ENCODE measurements at places on chromosomes 1 and 21. TPM values are rescaled to one million over a fixed set of nuclear protein-coding genes. Genes with fewer than 3 reads are reported as not detected.

Gene KCNJ15
- 0.14 TPM for total RNA-seq

Gene HENMT1
- not detected for total RNA-seq

Gene ZYG11A
- not detected for total RNA-seq

Gene TEX38
- not detected for total RNA-seq

Gene PRAMEF1
- not detected for total RNA-seq

Gene CFAP45
- not detected for total RNA-seq

Gene CHRNB2
- total RNA-seq, result 0.32 TPM

Gene FAM167B
- not detected for total RNA-seq

DNA sequence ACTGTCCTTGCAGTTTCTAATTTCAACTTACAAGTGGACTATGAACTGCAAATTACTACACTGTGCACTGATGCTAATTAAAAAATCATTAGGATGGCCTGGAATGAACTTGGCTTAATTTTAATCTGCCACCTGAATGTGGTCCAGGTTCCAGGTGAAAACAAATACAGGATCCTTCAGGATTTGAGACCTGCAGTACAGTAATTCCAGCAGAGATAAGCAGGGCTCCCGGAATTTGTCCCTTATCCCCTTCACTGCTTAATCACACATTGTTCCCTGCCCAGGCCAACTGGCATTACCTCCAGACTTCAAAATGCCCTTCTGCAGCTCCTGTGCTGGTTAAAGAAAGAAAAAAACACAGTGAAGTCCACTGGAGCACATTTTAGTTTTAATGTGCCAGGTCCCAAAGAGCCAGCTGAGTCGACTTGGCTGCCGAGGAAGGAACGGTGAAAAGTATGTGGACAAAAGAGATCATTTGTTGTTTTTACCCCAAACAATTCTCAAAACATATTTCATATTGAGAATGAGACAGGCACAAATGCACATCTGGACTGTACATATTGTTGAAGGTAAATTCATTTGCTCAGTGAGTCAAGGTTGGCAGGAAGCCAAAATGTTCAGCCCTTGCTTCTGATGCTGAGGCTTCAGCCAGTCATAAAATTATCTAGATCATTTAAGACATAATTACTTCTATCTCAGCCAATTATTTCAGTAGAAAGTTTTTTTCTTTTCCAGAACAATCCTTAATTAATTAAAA is 28.3 kb downstream of the DEGS1 start:
- peak; percentile 56 for DNase-seq

DNA sequence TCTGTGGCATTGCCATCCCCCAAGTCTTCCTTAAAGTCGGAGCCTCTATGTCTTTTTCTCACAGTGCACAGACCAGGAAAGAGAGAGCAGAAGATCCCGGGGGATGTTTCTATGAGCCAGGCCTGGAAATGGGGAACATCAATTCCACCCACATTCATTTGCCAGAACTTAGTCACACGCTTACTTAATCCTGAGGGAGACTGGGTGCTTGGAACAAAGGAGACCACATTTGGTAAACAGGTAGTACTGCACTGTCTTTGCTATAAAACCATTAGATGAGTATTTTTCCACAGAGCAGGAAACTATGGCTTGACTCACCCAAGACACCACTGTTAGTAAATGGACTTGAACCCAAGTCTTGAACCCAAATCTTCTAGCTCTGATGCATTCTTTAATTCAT is 60.7 kb upstream of the CTTNBP2NL start:
- DNase-seq, result no peak

- DNase-seq, result no peak
Observed at GRCh38 chr1:27257155-27257554, 22.7 kb downstream of the WDTC1 start.

DNA sequence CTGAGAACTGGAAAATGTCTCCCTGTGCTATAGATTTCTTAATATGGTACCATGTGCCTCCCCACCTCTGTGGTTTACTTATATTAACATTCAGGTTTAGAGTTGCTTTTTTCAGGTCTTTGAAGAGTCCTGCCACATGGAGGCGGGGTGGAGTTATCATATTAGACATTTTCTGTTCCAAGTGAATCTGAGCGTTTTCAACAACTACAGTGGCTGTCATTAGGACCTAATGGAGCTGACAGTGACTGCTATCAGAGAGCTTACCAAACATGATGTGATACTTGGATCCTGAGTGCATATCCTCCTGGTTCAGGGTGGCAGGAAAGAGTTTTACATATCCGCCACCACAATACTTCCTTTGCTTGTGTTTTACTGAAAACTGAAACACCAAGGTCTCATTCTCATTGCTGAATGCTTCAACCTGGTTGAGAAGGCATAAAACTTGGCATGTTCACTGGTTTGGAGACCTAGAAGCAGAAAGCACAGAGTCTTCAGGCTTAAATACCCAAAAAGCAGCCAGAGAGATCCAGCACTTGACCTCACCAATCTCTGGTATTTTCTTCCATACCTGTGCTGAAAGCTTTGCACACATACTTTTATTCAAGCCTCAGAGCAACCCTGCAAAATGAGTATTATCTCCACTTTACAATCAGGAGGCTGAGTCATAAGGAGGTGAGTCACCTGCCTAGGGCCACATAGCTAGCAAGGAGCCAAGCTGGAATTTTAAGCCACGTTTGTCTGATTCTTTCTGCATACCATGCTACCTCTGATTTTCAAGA is 47.4 kb upstream of the OSBPL9 start:
- DNase-seq, result peak; percentile 17

- DNase-seq, result no peak
Observed at GRCh38 chr1:221069178-221069903, 190.1 kb downstream of the HLX start.

GRCh38 chr1:192876633-192877032 is 67.8 kb downstream of the RGS2 start:
- no peak for DNase-seq

DNA sequence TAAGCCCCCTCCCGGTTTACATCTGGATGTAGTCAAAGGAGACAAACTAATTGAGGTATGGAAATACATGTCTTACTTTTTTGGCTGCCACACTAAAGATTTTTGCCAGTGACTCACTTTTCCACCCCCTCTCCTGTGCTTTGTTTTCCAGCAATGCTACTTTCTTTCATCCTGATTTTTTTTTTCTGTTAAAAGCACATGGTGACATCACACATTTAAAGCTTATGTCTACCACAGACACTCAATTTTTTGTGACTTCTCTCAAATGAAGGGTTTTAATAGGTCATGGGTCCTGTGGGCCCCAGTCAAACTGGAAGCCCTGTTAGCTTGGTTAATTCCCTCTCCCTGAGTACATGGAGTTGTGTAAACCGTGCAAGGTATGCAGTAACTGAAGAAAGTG is 2.2 kb downstream of the PPP1R8 start:
- DNase-seq, result no peak

DNA sequence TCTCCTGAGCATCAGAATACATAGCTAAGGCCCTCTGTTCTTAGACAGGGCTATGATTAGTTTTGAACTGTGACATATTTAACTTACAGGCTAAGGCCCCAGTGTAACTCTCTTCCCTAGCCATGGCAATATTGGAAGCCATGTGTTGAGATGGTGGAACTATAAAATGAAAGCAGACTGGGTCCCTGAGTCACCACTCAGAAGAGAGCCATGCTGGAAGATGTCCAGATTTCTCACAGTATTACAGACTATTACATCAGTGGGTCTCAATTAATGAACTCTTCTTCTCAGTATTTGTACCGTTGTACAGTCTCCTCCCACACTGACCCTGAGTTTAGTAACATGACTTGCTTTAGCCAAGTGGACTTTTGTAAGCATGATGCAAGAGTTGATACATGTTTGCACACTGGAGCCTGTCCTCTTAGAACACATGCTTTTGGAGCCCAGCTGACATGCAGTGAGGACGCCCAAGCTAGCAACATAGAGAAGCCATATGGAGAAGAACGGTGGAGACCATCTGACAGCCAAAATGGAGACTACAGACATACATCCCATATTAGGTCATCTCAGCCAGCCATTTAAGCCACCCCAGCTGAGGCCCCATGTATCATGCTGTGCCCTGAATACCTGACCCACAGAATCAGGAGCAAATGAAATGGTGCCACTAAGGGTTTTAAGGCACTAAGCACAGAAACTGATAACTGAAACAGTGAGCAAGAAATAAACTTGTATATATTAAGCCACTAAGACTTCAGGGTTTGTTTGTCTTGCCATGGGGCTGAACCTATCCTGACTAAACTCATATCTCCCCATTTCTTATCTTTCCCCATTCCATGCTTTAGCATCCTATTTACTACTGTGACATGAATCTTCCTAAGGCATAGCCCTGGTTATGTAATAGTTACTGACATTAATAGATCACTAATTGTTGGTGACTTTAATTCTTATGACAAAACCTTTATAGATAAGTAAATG is 24.4 kb downstream of the TBX15 start:
- no peak for DNase-seq

DNA sequence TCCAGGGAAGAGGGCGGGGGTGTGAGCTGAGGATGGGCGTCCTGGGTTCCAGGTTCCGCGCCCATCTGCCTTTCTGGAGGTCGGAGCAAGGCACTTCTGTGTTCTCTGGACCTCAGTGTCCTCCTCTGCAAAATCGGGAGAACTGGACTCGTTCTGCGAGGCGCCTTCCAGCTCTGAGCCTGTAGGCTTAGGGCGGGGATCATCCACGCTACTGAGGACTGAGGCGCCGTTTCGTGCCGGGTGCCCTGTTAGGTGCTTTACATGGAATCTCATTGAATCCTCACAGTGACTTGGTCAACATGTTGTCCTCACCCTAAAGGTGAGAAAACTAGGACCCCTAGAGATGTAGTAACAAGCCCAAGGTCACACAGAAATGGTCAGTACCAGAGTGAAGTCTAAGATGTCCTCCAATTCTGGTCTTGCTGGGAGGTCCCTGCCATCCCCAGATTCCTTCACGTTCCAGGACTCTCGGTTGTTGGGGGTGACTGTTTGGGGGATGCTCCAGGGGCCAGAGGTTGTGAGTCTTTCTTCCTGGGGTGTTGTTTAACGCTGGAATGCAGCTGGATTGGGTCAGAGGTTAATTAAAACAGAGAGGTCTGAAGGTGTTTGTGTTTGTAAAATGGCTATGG is 677 bp downstream of the PRKAA2 start:
- DNase-seq, result peak; percentile 35

GRCh38 chr21:34938089-34938764 is 110.9 kb downstream of the RUNX1 start:
- no peak for DNase-seq

- no peak for DNase-seq
Observed at GRCh38 chr1:8858112-8858668, 20.3 kb downstream of the ENO1 start.

DNA sequence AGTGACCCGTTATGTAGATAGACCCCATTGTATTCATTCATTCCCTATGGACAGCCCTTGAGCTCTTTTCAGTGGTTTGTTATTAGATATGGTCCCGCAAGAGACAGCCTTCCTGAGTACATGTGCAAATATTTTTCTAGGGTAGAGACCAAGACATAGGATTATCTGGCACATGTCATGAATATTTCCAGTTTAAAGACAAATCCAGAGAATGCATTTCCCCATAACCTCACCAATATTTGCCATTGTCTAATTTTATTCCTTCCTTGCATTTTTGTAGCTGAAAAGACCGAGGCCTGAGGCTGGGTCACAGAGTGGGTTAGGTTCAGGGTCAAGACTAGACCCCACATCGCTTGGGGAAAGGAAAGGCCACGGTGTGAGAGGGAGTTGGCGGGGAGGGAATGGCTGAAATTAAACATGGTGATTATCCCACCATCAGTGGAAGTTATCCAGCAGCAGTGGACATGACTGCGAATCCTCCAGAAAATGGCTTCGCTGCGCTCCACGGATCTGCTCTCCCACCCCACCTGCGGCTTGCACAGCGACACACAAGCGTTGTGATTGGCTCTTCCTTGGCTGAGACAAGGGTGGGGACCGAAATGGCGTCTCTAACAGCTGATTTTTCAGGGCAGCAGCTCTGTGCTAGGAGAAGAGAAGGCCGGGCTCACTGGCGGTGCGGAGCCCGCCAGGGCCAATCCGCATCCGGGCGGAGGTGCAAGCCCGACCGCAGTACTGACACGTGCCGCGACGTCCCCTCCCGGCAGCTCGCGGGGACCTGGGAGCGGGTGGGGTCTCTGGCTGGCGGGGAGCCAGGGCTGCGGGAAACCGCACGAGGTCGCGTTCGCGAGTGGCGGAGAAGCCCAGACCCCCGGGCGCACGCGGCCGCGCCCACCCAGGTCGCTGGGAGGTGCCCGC is 16.1 kb upstream of the STMN1 start:
- DNase-seq, result peak; percentile 36

DNA sequence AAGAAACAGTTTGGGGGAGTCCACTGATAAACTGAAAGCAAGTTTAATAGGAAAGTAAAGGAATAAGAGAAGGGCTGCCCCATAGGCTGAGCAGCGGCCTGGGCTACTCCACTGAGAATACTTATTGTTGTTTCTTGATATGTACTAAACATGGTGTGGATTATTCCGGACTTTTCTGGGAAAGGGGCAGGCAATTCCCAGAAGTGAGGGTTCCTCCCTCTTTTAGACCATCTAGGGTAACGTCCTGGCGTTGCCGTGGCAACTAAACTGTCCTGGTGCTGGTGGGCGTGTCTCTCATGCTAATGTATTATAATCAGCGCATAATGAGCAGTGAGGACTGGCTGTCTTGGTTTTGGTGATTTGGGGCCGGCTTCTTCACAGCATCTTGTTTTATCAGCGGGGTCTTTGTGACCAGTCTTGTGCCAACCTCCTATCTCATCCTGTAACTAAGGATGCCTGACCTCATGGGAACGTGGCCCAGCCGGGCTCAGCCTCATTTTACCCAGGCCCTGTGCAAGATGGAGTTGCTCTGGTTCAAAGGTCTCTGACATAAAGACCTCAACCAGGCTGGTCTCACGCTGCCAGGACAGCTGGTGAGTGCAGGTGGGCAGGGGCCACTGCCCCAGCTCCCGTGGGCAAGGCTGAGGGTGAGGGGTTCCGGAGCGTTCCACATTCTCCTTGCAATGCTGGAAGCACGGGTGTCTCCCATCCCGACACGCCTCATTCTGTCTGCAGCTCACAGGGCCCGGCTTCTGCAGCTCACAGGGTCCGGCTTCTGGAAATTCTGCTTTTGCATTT is 19.6 kb upstream of the C1orf159 start:
- no peak for DNase-seq

DNA sequence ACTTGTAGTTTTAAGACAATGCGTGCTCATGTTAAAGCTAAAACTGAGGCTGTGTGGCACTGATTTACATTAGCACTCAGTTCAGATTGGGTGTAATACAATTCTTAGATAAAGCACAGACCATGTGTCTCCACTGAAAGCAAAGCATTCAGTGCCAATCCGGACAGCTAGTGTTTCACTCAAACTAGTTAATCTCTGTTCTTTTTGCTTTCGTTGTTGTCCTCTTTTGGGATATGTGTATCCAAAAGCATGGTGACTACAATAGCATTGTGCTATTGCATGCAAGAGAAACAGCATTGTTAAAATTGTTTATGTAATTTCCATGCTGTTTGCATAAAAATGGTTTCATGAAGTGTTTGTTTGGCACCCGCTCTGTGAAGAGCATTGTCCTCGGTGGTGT is 54.6 kb downstream of the F3 start:
- DNase-seq, result no peak

- DNase-seq, result no peak
Observed at GRCh38 chr1:161962091-161962887, 61.4 kb downstream of the OLFML2B start.

DNA sequence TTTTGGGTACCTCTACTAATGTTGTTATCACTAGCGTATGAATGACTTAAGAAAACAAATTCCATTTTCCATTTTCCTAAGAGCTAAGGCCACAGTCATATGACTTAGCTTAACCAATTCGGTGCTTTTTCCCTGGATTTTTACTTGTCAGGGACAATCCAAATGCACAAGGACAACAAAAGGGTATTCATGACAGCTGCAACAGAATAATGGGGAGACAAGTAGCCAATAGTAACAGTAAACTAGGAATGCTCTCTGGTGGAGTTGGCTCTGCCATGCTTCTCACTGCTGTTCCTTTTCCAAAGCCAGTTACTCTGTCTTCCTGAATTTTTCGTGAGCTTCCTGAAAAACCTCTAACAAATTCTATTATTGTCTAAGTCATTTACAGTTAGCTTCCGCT is 52.9 kb downstream of the LRRIQ3 start:
- DNase-seq, result no peak

All from transverse colon (tissue), 4 donors.